Upper lobe of right lung (tissue), 1 donor: ENCODE measurements at places on chromosomes 11 and 22.

DNA sequence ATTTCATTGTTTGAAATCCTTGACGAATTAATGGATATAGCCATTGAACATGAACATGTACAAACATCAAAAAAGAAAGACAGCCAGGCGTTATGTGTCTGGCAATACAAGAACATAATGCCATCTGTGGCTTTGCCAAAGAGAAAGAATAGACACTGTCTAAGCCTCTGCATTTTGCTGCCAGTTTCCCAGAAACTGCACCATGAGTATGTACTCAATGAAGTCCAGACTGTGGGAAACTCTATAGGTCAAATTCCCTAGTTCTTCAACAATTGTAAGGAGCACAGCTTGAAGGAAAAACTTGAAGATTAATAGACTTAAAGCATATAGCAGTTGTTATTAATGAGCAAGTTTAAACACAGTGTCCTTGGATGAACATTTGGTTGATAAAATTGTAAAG is 71.3 kb downstream of the BBOX1 start:
- H3K4me1 ChIP-seq, result no peaks in the 10 kb centered on the region
- H3K27ac ChIP-seq, result no peak overlapping the region
- no peaks in the 10 kb centered on the region for H3K36me3 ChIP-seq
- no peaks in the 10 kb centered on the region for H3K27me3 ChIP-seq
- DNase-seq, result no peak

DNA sequence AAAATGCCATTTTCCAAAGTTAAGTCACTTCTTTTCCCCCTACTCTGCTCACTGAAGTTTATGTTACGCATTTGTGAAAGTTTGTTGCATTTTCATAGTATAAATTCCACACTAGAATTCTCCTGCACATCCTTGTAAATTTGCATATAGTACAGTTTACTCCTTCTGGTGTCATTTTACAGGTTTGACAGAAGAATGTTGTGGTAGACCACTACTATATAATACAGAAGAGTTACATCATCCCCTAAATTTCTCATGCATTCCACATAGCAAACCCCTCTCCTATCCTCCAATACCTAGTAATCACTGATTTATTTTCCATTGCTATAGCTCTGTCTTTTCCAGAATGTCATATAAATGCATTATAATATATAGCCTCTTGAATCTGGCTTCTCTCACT is 64.5 kb downstream of the CCDC73 start:
- no peak overlapping the region for H3K4me3 ChIP-seq
- no peak overlapping the region for H3K27ac ChIP-seq

GRCh38 chr11:111540114-111540936 is at the start of gene LAYN:
Gene LAYN (plus strand): TSS chr11:111540720. CDS start chr11:111540844, 124 bp downstream.
- H3K4me1 ChIP-seq, result peaks cover 23% of the 10 kb centered on the region
- peak within 1 kb of the TSS; percentile 66 for H3K4me3 ChIP-seq
- H3K27ac ChIP-seq, result peak within 1 kb of the TSS; percentile 76
- DNase-seq, result peak; percentile 74

DNA sequence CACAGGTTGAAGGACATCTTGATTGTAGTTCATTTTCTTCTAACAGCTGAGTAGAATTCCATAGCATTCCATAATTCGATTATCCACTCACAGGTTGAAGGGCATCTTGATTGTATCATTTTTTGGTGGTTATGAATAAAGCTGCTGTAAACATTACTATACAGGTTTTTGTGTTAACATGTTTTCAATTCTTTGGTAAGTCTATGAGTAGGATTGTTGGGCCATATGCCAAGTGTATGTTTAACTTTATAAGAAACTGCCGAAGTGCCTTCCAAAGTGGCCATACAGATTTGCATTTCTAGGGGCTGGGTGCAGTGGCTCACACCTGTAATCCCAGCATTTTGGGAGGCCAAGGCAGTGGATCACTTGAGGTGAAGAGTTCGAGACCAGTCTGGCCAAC is 44.6 kb downstream of the ANKRD42 start:
- no peak for DNase-seq
- no peaks in the 10 kb centered on the region for H3K27me3 ChIP-seq

- H3K4me1 ChIP-seq, result no peaks in the 10 kb centered on the region
- H3K4me3 ChIP-seq, result no peak overlapping the region
- no peak overlapping the region for H3K27ac ChIP-seq
- H3K27me3 ChIP-seq, result no peaks in the 10 kb centered on the region
Observed at GRCh38 chr22:23883658-23884057, 10.5 kb upstream of the MIF start.

GRCh38 chr11:16945671-16946469 is 68.3 kb downstream of the PLEKHA7 start:
- H3K4me1 ChIP-seq, result no peaks in the 10 kb centered on the region
- H3K4me3 ChIP-seq, result no peak overlapping the region
- H3K27me3 ChIP-seq, result no peaks in the 10 kb centered on the region
- peak; percentile 77 for DNase-seq
- H3K27ac ChIP-seq, result no peak overlapping the region
- H3K36me3 ChIP-seq, result no peaks in the 10 kb centered on the region

DNA sequence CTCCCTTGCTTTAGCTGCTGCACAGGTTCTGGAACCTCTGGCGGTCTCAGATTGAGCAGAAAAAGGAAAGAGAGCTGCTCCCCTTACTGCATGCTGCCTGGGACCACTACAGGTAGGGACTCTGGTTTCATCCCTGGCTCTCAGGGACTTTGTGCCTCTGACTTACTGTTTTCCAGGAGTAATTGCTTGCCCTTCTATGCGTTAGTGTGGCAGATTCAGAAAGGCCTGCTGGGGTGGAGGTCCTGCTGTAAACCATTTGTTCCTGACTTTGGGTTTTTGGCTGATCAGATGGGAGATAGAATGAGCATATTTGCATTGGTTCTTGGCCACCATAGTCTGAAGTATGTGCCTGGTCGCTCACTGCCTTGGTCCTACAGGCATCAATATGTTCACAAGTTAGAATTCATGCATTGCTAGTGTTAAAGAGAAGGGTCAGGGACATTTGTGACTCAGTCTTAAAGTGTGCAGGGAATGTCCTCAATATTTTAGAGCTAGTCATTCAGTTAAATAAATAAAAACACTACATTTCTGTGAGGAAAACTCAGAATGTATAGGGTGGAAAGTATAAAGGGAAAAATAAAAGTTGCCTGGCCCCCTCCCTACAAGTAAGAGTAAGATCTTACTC is 78.0 kb downstream of the PISD start:
- DNase-seq, result no peak
- no peaks in the 10 kb centered on the region for H3K27me3 ChIP-seq
- H3K27ac ChIP-seq, result no peak overlapping the region
- peaks cover 20% of the 10 kb centered on the region for H3K36me3 ChIP-seq

- no peak overlapping the region for H3K4me3 ChIP-seq
- no peaks in the 10 kb centered on the region for H3K36me3 ChIP-seq
- no peaks in the 10 kb centered on the region for H3K4me1 ChIP-seq
- DNase-seq, result no peak
- no peak overlapping the region for H3K27ac ChIP-seq
Observed at GRCh38 chr11:22389526-22390282, 51.5 kb downstream of the SLC17A6 start.

DNA sequence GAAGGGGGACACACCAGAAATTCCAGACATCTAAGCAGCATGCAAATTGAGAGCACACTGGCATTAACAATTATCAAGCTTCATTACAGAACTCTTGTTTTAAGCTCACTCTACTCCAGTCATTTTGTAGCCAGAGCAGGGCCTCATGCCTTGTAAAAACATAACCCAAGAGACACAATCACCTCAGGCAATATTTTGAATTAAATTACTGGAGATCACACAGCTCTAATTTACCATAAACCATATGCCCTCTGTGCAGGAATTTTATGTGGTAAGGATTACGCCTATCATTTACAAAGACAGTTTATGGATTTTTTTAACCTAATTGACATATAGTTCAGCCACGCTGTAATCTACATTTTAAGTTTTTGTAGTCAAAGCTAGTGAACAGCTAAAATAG is 414.1 kb upstream of the DDI1 start:
- H3K4me3 ChIP-seq, result no peak overlapping the region
- no peak overlapping the region for H3K27ac ChIP-seq
- no peaks in the 10 kb centered on the region for H3K27me3 ChIP-seq

- no peak for DNase-seq
- peaks cover 5% of the 10 kb centered on the region for H3K27me3 ChIP-seq
- no peak overlapping the region for H3K27ac ChIP-seq
Observed at GRCh38 chr11:115157247-115157646, 347.0 kb downstream of the CADM1 start.

DNA sequence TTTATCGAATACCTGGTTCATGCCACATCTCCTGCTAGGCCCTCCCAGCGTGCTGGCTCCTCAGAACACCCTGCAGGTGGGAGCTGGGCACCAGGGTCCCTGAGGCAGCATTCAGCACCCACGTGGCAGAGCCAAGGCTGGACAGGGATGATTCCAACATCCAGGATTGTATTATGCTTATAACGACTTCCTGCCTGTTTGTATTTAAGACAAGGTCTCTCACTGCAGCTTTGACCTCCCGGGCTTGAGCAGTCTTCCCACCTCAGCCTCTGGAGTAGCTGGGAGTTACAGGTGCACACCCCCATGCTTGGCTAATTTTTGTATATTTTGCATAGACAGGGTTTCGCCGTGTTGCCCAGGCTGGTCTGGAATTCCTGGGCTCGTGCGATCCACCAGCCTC is 64.7 kb upstream of the WNT7B start:
- H3K36me3 ChIP-seq, result no peaks in the 10 kb centered on the region
- H3K4me3 ChIP-seq, result no peak overlapping the region
- H3K27ac ChIP-seq, result peak overlapping the region; percentile 26
- no peak for DNase-seq
- H3K27me3 ChIP-seq, result no peaks in the 10 kb centered on the region

- H3K4me1 ChIP-seq, result peaks cover 6% of the 10 kb centered on the region
- no peak overlapping the region for H3K4me3 ChIP-seq
- H3K27ac ChIP-seq, result no peak overlapping the region
Observed at GRCh38 chr11:125146232-125146631, 18.3 kb upstream of the PKNOX2 start.

DNA sequence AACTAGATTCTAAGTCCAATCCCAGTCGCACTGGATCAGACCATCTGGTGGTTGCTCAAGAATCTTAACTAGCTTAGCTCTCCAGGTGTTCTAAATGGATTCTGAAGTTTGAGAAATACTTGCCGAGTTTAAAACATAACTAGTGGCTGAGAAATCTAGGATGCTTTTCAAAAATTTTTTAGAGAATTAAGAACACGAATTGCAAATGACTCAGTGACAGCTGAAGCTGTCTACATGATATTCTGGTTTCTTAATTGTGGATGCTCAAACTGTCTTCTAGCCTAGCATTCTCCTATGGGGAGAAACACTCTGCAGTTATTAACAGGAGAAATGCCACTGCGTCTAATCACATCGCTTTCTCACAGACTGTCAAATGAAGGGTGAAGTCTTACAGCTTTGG is 20.2 kb upstream of the TP53AIP1 start:
- H3K36me3 ChIP-seq, result no peaks in the 10 kb centered on the region
- no peak overlapping the region for H3K4me3 ChIP-seq
- no peak overlapping the region for H3K27ac ChIP-seq
- H3K27me3 ChIP-seq, result no peaks in the 10 kb centered on the region

- no peaks in the 10 kb centered on the region for H3K27me3 ChIP-seq
- no peak for DNase-seq
- H3K36me3 ChIP-seq, result peaks cover 93% of the 10 kb centered on the region
- H3K4me3 ChIP-seq, result no peak overlapping the region
- no peak overlapping the region for H3K27ac ChIP-seq
- no peaks in the 10 kb centered on the region for H3K4me1 ChIP-seq
Observed at GRCh38 chr22:20819471-20819870, 39.1 kb downstream of the PI4KA start.

DNA sequence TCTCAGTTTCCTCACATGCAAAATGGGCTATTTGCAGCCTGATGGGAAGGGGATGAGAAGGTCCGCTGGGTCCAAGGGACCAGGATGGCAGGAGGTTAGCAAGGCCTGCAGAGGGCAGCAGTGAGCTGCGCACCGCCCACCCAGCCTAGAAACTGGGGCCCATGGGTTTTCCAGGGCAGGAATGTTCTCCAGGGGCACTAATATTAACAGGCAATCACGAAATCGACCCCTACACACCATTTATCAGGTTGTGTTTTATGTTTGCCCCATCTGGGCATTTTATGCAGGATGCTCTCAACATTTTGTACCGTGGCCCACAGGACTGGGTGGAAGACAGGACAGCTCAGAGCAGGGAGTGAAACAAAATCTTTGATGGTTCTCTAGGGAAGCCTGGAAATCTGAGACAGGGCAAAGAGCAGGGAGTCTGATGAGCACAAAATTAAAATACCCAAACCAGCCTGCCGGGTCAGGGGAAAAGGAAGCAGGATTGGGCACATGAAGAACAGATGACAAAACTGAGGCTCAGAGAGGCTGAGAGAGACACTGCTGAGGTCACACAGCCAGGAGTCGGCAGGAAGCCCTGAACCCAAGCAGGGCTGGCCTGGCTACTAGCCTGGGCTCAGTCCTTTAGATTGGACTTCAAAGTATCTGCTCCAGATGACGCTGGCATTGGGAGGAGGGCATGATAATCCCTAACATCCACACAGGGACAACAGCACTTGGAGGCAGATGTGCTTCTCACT is 1.6 kb upstream of the BCR start:
- DNase-seq, result peak; percentile 84
- H3K4me3 ChIP-seq, result no peak overlapping the region
- no peak overlapping the region for H3K27ac ChIP-seq
- H3K27me3 ChIP-seq, result no peaks in the 10 kb centered on the region
- H3K36me3 ChIP-seq, result no peaks in the 10 kb centered on the region

DNA sequence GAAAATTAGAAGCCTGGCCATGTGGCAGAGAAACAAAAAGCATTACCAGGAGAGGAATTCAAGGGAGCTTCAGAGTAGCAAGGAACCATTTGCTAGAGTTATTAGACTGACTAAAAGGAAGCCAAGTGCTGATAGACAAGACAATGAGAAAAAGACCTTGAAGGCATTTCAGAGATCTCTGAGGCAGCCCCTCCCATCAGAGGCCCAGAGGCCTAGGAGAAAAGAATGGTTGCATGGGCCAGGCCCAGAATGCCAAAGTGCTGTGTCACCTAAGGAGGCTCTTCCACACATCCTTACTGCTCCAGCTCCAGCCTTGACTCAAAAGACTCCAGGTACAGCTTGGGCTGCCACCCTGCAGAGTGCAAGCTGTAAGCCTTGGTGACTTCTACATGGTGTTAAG is 61.8 kb upstream of the POU2AF2 start:
- no peaks in the 10 kb centered on the region for H3K27me3 ChIP-seq
- no peak overlapping the region for H3K4me3 ChIP-seq
- no peaks in the 10 kb centered on the region for H3K4me1 ChIP-seq
- DNase-seq, result no peak
- no peak overlapping the region for H3K27ac ChIP-seq

DNA sequence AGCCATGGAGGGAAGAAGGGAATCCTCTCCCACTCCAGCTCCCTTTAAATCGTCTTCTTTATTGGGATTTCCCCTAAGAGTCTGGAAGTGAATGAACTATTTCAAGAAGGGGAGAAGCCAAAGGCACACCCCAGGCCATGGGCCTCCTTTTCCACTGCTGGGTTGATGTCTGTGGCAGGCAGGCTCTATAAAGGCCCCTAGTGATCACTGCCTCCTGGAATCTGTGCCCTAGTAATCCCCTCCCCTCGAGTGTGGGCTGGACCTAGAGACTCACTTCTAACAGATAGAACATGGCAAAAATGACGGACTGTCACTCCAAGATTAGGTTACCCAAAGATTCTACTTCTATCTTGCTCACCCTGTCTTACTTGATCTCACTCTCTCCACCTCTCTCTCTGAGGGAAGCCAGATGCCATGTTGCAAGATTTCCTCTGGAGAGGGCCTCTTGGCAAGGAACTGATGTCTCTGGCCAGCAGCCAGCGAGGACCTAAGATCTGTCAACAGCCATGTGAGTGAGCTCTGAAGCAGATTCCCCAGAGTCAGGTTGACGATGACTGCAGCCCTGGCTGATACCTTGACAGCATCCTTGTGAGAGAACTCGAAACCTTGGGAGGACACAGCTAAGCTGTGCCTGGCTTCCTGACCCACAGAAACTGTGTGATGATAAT is 444.8 kb downstream of the SOX6 start:
- no peak overlapping the region for H3K4me3 ChIP-seq
- H3K36me3 ChIP-seq, result no peaks in the 10 kb centered on the region
- no peak overlapping the region for H3K27ac ChIP-seq
